ENCODE measurements at places on chromosomes 2 and 18. TPM values are rescaled to one million over a fixed set of nuclear protein-coding genes. Genes with fewer than 3 reads are reported as not detected.

GRCh38 chr18:36660311-36660710 lies 168.5 kb downstream of the TPGS2 start:
- DNase-seq: no peak

GRCh38 chr18:41396211-41396610 lies 558.8 kb upstream of the PIK3C3 start:
- no peak for DNase-seq

- DNase-seq: peak; percentile 60
These were observed 9.9 kb upstream of the IL1A start for GRCh38 chr2:112794131-112794733.

DNA sequence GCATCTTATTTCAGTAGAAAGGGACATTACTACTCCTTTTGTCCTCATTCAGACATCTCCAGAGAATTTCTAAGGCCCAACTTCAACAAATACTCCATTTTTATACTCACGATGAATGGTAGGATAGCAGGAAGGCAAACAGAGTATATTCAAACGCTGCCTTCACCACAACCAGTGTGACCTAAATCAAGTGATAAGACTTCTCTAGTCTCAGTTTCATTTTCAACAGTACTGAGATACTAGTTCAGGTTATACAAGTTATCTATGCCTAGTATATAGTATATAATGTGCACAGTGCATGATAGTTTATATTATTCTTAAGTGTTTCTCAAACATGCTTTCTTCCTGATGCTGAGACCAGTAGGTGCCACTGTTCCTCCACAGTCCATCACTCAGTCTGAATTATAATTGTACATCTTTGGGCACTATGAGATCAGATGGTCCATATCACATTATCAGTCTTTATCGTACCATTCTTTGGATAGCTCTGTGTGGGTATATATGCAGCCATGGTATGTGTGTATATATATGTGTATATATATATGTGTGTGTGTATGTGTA lies 66.3 kb upstream of the RPE start:
- DNase-seq: no peak

DNA sequence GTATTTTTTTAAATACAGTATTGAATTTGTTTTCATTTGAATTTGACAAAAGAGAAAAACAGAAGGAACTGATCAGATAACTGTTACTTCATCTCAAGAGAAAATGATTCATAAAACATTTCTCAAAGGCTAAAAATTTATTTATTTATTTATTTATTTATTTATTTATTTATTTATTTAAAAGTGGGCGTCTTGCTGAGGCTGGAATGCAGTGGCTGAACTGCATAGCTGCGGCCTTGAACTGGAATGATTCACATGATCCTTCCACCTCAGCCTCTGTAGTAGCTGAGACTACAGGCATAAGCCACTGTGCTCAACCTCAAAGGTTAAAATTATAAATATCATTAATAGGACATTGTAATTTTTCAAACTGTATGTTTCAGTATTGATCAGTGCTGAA lies 4.5 kb upstream of the PUM2 start:
- no peak for DNase-seq

DNA sequence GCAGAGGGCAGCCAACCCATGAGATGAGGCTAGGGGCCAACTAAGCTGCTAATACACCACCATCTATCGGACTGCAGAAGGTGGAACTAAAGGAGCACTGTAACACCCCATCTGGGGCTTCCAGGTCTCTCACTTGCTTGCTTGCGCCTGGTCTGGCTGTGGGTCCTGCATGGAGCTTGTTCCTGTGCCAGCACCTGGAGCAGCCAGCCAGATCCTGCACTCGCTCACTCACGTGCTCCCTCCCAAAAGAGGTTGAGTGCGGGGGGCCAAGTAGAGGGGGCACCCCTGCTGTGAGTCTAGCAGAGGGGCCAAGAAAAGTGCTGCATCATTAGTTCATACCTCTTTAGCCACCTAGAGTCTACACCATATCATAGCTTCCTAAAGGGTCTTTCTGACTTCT lies 250.9 kb downstream of the LRRTM4 start:
- DNase-seq: no peak

- no peak for DNase-seq
These were observed 6.6 kb upstream of the CAB39 start for GRCh38 chr2:230706053-230706521.

DNA sequence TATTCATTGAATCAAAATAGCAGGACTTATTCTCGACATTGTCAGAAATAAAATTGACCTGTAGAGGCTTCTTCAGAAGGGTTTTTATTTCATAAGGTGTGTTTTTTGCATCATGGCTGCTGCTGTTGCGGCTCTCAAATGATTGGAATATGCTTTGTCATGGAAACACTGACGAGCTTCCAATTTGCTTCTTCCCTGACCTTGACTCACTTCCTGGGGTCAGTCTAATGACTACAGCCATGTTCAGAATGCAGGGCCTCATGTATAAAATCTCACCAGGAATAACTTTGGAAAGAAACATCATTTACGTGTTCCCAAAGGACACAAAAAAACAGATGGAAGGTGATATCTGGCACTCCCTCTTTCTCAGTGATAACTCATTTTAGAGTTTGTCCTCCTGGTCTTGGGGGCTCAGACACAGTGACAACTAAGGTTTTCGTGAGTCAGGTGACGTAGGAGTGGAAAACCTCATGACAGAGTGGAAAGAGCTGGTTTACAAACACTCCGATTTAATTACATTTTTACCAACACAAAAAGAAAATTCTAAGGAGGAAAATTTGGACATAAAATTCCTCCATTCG lies 467.0 kb upstream of the RAB12 start:
- no peak for DNase-seq

- DNase-seq: peak; percentile 69
These were observed 73.9 kb upstream of the TAF1B start for GRCh38 chr2:9769171-9770005.

GRCh38 chr18:76491776-76492668 lies 3.0 kb downstream of the ZNF516 start:
- peak; percentile 47 for DNase-seq

DNA sequence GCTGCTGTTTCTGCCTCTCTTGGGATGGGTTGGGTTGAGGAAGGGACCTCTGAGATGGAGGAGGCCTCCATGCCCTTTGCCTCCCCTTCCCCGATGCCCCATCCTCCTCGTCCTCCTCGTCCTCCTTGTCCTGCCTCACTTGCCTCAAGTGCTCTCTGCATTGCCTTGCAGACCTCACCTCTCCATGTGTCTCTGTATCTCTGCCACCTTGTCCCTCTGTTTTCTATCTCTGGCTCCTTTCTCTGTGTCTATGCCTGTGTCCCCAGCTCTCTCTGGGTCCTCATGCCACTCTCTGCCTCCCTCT lies 87.5 kb downstream of the MCFD2 start:
- no peak for DNase-seq

DNA sequence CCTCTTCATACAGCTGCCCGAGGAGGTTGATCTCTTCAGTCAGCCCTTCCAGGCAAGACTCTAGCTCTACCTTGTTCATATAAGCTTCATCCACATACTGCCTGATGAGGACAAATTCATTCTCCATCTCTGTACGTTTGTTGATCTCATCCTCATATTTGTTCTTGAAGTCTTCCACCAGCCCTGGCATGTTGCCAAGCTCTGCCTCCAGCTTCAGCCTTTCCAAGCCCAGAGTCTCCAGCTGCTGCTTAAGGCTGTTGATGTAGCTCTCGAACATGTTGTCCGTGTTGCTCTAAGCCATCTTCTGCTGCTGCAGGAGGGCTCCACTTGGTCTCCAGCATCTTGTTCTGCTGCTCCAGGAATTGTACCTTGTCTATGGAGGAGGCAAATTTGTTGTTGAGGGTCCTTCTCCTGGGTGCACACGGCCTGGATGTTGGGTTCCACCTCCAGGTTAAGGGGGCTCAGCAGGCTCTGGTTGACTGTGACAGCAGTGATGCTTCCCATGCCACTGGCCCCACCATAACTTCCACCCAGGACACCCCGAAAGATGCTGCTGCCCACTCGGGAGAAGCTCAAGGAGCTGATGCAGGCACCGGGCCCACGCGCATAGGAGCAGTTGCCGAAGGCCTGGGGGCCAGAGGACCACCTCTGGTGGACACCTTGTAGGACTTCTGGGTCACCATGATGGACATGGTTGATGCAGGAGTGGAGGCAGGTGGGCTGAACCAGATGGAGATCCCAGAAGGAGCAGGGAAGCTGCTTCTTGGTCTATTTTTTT lies 30.3 kb downstream of the ICA1L start:
- no peak for DNase-seq

GRCh38 chr2:102968375-102968774 lies 206.5 kb downstream of the TMEM182 start:
- no peak for DNase-seq

DNA sequence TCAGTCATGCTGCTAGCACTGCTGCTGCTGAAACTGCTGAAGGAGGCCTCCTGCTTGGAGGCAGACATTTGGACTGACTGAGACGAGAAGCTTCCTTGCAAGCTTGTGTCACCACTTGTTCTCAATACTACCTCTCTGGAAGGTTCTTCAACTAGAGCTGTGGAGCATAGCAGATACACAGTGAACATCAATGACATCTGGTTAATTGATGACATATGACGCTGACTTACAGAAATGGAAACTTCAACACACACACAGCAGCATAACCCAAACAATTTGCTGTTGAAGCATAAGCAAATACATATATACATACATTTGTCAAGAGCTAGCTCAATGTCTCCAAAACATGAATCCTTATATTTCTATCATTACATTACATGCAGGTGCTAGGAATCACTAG lies 47.3 kb downstream of the PLEKHA3 start:
- no peak for DNase-seq

- DNase-seq: no peak
These were observed 471.8 kb downstream of the IRS1 start for GRCh38 chr2:226327830-226328229.

- DNase-seq: no peak
These were observed 478.3 kb downstream of the FBXO15 start for GRCh38 chr18:73669297-73669696.

DNA sequence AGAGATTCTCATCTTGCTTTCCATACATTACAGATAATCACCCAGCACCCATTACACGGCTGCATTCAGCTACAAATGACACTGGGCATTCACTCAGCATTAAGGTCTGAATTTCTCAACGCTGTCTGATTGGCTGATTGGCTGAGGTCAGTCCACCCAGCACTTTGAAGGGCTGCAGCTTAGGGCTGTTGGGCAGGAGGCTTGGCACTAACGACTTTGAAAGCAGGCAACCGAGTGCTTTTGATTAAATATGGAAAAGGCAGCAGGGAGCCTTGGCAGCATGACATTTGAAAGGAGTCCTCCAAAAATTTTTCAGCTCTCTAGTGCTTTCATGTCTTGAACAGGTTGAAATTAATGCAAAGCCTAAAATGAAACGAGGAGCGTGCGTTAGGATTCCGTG lies 253.0 kb downstream of the DCDC2C start:
- DNase-seq: no peak

DNA sequence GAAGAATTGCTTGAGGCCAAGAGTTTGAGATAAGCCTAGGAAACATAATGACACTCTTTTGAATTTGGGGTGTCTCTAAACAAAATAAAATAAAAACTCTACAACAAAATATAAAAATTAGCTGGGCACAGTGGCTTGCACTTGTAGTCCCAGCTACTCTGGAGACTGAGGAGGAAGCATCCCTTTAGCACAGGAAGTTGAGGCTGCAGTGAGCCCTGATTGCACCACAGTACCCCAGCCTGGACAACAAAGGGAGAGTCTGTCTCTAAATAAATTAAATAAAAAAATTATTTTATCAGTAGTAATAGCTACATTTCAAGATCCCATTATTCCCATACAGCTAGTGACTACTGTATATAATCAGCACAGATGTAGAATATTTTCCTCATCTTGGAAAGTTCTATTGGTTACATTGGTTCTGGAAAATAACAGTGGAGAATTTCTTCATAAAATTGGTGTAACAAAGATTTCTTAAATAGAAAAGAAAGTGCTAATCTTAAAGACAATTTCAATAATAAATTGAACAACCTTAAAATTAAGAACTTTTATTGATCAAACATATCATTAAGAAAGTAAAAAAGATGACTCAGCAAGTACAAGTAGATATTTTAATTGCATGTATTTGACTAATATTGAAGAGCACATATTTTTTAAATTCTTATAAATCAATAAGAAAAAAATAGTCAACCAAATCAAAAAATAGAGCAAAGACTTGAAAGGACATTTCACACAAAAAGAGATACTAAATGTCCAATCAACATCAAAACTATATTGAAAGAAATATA lies 90.4 kb upstream of the KYNU start:
- no peak for DNase-seq

- DNase-seq: peak; percentile 64
These were observed 60.8 kb upstream of the DNMT3A start for GRCh38 chr2:25402477-25402876.

- no peak for DNase-seq
These were observed 11.8 kb downstream of the CYP27C1 start for GRCh38 chr2:127208313-127208712.

The PPIG gene
- total RNA-seq: 54.9 TPM

The BOD1L2 gene
- total RNA-seq: not detected

The CCDC141 gene
- total RNA-seq: 7.8 TPM

The HYCC2 gene
- 24.7 TPM for total RNA-seq

The HOXD11 gene
- not detected for total RNA-seq

The CNDP1 gene
- not detected for total RNA-seq

The EDAR gene
- total RNA-seq: 0.11 TPM

The LRRTM4 gene
- total RNA-seq: not detected

The ACKR3 gene
- 2.4 TPM for total RNA-seq

Data from activated CD8-positive, alpha-beta T cell treated with anti-CD3 and anti-CD28 coated beads for 36 hours (primary cell).